Hypothalamus (tissue), 51 donors: ENCODE measurements at places on chromosomes 5 and 9.
A peak's percentile ranks its signal among the peaks of the same experiment; 100 is the strongest.

GRCh38 chr5:65913519-65913918 lies 12.9 kb upstream of the ERBIN start:
- peak; percentile 24 for DNase-seq

DNA sequence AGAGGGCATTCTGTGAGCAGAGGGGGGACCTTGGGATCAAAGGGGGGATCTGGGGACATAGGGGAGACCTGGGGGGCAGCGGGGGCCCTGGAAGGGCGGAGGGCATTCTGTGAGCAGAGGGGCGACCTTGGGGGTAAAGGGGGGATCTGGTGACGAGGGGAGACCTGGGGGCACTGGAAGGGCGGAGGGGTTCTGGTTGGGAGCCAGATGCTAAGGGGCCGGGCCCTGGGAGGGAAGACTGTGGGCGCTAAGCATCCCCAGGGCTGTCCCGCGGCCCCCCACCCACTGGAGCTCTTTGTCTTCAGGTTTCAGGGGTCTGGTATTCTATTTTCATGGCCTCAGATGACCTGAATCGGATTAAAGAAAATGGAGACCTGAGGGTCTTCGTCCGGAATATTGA lies 748 bp downstream of the LCN9 start:
- DNase-seq, result no peak

GRCh38 chr9:130601100-130601499 lies 21.7 kb downstream of the FUBP3 start:
- no peak for DNase-seq

DNA sequence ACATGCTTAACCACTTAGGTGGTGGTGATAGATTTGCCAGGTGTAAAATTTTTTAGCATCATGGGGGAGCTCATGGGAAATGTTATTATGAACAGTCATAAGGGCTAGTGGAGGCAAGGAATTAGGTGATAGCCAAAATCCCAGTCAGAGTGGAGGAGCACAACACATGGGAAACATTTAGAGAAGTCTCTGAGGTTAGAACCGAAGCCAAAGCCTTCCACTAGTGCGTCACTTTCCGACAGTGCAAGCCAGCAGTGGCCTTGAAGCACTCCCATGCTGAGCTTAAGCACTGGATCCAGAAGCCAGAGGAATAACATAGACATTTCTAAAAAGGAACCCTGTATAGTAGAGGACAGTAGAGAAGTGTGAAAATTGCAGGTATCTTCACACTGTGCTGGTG lies 101.5 kb upstream of the SNX2 start:
- no peak for DNase-seq

- DNase-seq, result no peak
Measured at GRCh38 chr5:145471026-145471425, 364.1 kb downstream of the PRELID2 start.

GRCh38 chr5:9922719-9923118 lies 292.6 kb upstream of the TAS2R1 start:
- DNase-seq, result no peak

DNA sequence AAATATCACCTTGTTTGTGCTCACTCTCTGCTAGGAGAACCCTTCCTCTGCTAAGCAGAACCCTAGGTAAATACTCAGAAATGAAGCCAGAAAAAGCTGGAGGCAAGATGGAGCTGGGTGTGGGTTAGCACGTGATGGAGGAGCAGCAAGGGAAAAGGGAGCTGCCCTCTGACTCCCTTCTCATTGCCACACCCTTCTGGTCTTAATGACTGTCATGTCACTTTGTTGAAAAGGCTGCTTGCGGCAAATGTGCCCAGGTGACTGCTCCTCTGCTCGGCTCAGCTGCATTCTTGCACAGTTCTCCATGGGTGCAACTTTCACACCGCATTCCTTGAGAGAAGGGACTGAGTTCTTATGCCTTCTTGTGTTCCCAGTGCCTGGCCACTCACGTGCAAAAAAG lies 36.4 kb upstream of the TBC1D2 start:
- DNase-seq, result no peak

DNA sequence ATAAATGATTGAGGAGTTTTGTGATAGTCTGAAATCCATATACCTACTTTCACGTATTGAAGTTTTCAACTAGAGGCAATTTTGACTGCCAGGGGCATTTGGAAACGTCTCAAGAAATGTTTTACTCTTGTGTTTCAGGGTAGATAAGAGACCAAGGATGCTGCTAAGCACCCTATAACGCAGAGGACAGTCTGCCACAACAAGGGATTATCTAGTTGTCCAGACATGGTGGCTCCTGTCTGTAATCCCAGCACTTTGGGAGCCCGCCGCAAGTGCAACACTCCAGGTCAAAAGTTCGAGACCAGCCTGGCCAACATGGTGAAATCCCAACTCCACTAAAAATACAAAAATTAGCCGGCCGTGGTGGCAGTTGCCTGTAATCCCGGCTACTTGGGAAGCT lies 133.7 kb upstream of the CCNG1 start:
- no peak for DNase-seq

DNA sequence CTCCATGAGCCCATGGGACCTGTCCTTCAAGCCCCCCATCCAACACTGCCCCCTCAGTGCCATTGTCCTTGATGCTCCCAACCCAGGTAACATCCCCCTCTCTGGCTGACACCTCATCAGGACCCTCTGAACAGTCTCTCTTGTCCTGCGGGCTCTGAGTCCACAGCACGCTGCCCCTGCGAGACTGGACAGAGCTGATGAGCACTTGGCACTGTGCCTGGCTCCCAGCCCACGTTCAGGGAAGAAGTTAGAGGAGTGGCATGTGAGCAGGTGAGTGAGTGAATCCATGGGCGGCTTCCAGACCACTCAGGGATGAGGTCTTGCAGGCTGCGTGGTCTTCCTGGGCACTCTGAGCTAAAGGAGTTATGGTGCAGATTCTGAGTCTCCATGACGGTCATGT lies 70.7 kb downstream of the PAX5 start:
- no peak for DNase-seq

GRCh38 chr9:122367774-122368460 lies 2.9 kb upstream of the PTGS1 start:
- no peak for DNase-seq

- DNase-seq, result no peak
Measured at GRCh38 chr9:7287065-7287464, 512.5 kb downstream of the DMAC1 start.

GRCh38 chr5:139849942-139850341 lies 54.3 kb downstream of the PSD2 start:
- no peak for DNase-seq

GRCh38 chr9:68704498-68704813 lies 584 bp upstream of the PIP5K1B start:
- DNase-seq, result no peak

- DNase-seq, result no peak
Measured at GRCh38 chr5:157549954-157550549, 25.5 kb downstream of the ADAM19 start.

DNA sequence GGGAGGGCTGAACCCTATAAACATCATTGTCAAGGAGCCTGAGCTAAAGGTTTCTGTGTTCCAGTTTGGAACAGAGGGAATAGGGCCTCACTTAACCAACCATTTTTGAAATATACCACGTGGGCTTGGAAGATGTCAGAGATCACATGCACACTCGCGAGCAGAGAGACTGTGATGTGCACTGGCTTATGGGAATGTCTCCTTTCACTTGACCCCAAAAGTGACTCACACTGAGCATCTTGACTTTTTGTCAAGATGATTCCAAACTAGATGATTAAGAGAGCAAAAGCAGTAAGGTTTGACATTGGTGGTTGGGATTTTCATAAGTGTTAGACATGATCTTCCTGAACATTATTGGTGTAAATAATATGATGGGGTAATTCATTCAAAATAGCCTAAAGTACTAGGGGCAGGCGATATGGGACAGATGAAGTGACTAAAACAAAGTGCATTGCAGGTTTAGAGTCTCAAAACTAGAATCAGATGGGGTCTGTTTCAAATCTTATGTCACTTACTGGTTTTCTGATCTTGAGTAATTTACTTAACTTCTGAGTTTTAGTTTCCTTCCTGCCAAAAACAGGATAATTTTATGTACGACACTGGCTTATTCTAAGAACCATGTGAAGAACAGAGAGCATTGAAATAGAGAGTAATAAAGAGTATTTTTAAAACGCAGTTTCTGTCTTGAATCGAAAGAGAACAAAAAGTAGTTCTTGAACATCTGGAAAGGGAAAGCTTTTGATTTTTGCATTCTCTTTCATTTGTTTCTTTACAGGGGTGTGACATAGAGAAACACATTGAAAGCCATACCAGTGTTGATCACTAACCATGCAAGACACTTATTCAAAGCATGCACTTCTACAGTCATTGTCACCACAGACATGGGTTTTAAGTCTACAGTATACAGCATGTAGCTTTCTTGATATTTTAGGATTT lies 383.0 kb downstream of the DIRAS2 start:
- DNase-seq, result no peak

- DNase-seq, result no peak
Measured at GRCh38 chr5:180138214-180138975, 66.8 kb upstream of the RNF130 start.

DNA sequence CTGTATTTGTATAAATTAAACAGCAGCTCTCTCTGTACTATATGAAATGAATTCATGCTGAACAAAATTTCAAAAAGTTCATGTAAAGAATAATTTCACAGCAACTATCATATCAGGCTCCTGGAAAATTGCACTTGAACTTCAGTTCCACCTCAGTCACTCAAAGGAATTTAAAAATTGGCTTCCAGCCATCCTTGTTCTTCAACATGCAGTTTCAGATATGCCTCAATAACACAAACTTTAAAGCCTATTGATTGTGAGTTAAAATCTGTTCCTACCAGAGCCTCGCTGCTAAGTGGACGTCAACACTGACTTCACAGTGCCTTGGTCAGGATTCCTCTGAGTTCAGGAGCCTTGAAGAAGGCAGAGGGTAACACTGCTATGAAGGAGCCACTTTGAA lies 418.7 kb upstream of the WWC1 start:
- no peak for DNase-seq

GRCh38 chr9:70398145-70398556 lies 16.3 kb downstream of the KLF9 start:
- no peak for DNase-seq

DNA sequence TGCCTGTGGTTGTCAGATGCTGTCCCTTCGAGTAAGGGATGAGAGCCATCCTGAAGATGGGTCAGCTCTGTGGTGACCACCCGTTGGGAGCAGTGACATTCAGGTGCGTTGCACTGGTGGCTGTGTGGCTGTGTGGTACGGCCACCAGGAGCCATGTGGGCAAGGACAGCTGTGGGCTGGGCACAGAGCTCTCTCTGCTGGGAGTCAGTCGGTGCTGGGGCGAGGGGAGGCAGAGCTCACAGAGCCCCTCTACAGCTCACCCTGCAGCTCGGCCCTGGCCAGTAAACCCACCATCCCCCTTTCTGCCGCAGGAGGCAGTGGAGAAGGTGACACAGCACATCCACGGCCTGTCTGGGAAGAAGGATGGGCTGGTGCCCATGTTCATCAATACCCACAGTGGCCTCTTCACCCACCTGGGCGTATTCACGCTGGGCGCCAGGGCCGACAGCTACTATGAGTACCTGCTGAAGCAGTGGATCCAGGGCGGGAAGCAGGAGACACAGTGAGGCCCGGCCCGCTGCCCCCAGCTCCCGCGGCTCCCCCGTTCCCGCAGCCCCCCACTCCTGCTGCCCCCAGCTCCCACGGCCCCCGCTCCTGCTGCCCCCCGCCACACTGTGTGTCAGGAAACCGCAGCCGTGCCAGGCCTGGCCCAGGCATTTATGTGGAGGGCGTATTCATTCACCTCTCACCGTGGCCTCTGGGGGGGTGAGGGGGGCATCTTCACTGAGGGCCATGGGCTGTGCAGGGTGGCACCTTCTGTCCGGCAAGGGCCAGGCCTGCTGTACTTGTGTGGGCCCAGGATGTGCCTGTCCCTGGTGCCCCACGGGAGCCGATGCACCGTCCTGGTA lies 8.5 kb downstream of the DPP7 start:
- DNase-seq, result no peak

DNA sequence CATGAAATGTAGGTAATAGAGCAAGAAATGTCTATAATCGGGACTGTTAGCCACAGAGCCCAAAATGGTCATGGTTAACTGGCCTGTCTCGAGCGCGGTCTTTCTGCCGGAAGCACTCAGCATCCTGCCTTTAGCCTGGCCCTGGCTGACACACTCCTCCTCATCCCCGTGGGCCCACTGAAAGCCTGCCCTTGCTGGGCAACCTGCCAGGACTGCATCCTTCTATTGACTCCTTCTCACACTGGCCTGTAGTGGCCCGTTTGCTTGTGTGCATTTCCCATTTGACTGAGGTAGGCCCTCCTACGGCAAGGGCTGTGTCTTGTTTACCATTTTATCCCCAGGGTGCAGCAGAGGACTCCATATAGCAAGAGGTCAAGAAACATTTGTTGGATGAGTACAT lies 215.7 kb downstream of the ATPSCKMT start:
- no peak for DNase-seq

GRCh38 chr9:89760123-89760522 lies 155.3 kb downstream of the GADD45G start:
- DNase-seq, result no peak

DNA sequence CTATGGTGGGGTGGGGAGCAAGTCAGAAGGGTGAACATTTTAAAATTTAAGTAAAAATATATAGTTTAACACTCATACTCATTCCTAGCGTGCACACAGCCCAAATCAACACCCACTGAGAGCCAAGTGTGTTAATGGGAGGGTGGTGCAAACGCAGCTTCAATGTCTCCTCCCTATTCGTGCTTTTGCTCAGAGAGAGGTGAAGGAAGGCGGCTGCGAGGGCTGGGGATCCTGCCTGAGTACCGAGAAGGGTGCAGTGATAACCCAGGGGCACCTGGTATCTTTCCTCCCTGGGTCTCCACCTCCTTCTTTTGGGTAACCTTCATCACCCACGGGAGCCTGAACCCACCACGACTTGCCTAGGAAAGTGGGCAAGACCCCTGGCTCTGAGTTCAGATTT lies 35.0 kb downstream of the FGF1 start:
- DNase-seq, result no peak

DNA sequence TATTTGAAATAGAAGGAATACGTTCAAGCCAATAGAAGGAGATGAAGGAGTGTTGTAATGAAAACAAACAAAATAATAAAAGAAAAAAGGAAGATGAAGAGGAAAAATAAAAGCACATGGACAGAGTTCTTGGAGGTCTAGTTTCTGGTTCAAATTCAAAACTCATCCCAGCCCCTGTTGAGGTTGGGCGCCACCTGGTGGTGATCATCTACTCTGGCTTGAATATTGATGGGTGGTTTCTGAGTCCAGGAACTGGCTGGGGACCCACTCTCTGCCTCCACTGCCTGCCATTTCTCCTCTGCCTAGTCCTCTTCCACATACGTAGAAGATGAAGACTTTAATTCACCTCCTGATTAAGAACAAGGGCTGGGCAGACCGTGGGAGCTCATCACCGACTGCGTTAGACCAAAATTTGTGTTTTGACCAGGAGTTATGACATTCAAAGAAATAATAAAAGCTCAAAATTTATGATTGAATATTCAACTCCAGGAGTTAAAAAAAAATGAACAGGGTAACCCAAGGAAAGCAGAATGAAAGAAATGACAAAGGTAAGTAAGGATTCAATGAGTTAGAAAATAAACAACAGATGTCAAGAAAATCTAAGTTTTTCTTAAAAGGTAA lies 99.0 kb upstream of the SLC1A3 start:
- peak; percentile 14 for DNase-seq

- no peak for DNase-seq
Measured at GRCh38 chr9:68983522-68984424, 30.1 kb downstream of the PRKACG start.
